ENCODE measurements at places on chromosomes 4 and X.

DNA sequence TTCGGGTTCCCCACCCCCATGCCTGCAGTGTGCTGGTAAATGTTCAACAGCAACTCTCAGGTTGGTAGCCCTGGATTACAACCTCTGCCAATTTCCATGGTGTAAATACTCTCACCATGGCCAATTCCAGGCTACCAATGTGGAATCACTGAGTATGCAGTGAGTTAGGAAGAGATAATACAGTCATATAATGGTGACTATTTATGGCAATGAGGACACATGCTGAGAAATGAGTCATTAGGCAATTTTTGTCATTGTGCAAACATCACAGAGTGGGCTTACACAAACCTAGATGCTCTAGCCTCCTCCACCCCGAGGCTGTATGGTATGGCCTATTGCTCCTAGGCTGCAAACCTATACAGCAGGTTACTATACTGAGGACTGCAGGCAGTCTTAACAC is 4.6 kb upstream of the CLDN24 start:
- ATAC-seq, result no peak

DNA sequence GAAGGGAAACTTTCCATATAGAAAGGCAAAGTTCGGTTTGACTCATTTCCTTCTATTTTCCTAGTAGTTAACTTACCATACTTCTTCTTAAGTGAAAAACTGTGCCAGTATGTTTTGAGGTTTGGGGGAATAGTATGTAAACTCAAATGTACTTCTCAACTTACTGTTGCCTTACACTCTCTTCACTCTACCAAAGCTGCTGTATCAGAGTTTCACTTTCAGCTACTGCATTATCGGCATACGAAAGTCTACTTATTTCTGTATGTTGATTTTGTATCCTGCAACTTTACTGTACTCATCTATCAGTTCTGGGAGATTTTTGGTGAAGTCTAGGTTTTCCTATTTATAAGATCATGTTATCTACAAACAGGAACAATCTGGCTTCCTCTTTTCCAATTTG is 932.7 kb downstream of the FAT4 start:
- no peak for ATAC-seq

DNA sequence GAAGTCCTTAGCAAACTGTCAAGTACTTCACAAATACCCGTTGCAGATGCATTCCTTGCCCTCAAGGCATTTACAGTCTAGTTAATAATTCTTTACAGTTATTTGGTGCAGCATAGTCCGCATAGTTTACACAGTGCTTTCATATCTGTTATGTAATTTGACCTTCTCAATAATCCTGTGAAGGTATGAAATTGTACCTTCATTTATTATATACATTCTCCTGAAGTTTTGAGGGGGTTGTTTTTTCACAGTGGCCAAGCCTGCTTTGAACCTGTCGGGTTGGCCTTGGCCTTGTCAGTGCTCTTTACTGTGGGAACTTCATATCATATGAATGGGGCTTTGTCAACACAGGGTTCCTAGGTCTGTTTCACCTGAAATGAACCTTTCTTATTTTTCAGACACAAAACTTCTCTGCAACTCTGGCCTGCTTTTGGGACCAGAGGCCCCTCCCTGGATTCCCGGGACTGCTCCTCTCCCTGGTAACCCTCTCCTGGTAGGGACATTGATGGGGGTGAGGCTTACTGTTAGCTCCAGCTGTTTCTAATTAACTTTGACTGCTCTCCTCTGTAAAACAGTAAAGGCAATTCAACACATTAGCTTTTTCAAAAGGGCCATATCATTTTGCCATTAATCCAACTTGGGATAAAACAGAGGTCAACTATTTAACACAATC is 9.1 kb downstream of the IGFBP7 start:
- no peak for ATAC-seq

DNA sequence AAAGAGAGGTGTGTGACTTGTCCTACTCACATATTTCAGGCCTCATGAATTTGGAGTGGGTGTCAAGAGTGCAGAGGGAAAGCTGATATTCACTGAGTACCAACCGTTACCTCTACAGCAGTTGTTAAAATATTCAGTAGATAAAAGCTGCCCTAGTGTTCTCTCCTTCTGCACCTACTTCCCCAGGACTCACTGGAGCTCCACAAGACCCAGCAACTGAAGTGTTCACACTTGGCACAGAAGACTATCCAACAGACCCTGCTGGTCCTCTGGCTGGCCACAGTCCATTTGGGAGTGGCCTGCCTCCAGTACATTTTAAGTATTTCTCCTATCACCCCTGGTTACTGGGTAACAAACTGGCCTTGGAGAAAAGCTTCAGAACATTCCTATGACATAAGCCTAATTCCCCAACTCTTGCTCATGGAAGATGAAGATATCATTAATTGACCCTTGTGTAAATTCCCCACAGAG is 70.8 kb downstream of the PPARGC1A start:
- ATAC-seq, result no peak

- ATAC-seq, result no peak
Measured at GRCh38 chrX:118074196-118074595, 42.4 kb downstream of the KLHL13 start.

- no peak for ATAC-seq
Measured at GRCh38 chrX:132277953-132278614, 58.8 kb upstream of the RAP2C start.

DNA sequence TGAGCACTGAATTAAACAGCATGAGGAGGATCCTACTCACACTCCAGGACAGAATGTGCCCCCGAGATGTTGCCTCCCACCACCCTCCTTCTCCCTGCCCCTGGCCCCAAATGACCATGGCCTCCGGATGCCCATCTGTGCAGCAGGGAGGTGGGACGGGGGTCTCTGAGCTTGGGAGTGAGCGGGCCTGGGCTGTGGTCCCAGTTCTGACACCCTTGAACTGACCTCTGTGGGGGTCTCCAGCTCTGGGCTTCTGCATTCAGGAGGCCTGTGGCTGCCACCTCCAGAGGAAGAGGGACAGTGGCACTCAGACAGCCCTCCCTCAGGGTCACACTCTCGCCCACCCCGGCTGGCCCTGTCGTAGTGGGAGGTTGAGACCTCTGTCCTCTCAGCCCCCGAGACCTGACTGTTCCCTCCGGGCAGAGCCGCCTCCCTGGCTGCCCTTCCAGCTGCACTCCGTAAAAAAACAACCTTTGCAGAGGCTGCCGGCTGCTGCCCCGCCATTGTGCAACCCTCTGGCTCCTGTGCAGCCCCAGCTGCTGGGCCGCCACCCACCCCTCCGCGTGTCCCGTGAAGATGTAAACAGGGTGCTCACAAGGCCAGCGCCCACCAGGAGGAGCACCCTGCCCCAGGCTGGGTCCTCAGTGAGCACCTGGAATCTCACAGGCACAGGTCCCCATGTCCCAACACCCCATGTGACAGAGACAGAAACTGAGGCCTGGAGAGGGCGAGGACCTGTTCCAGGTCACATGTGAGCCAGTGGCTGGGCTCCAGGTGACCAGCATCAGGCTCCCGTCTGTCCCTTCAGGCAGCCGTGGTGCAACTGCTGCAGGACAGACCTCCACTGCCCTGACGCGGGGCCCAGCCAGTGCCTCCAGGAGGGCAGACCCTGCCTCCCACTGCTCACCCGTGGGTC is 39.6 kb downstream of the HTRA3 start:
- ATAC-seq, result no peak

- no peak for ATAC-seq
Measured at GRCh38 chrX:46444011-46444410, 101.2 kb downstream of the ZNF674 start.

- no peak for ATAC-seq
Measured at GRCh38 chrX:43969504-43970501, 3.4 kb downstream of the NDP start.

- ATAC-seq, result no peak
Measured at GRCh38 chrX:119708936-119709335, 16.0 kb upstream of the SEPTIN6 start.

GRCh38 chr4:75255261-75255660 is 258.9 kb downstream of the RCHY1 start:
- ATAC-seq, result no peak

GRCh38 chr4:88291003-88291402 is 6.6 kb upstream of the PPM1K start:
- no peak for ATAC-seq

GRCh38 chrX:149638860-149639259 is 7.3 kb upstream of the TMEM185A start:
- ATAC-seq, result no peak

DNA sequence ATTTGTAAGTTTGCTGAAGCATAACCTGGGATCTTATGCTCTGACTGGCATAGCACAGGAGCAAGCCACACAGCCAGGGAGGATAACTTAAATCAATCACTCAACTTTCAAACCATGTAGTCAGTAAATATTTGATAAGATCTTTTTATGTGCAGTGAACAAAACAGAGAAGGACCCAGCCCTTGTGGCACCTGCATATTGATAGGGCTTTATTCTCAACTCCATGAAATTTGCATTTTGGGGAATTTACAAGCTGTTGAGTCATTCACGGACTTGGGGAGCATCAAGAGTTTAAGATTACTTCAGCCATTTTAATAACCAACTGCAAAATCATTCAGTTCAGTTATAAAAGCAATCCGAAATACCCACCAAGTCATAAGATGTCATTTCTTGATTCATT is 122.6 kb downstream of the COMMD8 start:
- no peak for ATAC-seq

GRCh38 chr4:142550965-142551364 is 295.1 kb downstream of the INPP4B start:
- no peak for ATAC-seq

- ATAC-seq, result no peak
Measured at GRCh38 chrX:739611-740010, 109.0 kb downstream of the SHOX start.

- ATAC-seq, result no peak
Measured at GRCh38 chr4:170122252-170122651, 32.5 kb upstream of the AADAT start.

- ATAC-seq, result no peak
Measured at GRCh38 chrX:18390941-18391538, 34.4 kb upstream of the CDKL5 start.

DNA sequence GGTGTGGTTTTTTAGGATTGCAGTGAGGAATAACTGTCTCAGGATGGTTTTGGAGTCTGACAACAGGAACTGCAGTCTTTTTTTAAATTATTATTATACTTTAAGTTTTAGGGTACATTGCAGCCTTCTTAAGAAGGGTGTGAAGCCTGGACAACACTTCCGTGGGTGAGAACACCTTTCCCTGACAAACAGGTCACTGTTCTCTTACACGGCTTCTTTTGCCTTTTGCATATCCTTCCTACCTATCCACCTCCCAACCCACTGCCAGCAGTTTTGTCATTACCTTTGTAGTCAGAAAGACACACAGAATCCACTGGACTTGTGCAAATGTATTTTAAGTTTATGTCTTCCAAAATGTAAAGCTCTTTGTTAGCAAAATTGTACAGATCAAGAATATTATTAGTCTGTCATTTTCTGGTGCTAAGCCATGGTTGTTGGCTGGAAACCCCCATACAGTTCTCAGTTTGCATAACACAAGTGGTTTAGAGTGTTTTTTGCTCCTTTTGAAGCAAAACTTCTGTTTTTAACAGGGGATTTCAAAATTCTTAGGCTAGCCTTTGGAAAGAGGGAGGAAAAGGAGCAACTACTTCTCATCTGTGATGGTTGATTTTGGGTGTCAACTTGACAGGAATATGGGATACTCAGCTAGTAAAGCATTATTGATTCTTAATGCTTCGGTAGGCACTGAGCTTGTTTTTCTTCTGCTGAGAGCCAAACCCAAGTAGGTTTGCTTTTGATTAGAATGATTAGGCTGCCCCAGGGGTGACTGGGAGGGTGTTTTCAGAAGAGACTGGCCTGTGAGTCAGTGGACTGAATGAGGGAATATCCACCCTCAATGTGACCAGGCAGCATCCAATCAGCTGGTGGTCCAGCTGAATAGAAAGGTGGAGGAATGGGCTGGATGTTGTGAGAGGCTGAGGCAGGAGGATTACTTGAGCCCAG is 29.4 kb upstream of the KLHL2 start:
- ATAC-seq, result no peak

Measured in activated CD4-positive, CD25-positive, alpha-beta regulatory T cell treated with anti-CD3 and anti-CD28 coated beads, Interleukin-2, amount 50 U/mL, for 24 hours (primary cell).